Fibroblast of skin of scalp (primary cell): ENCODE measurements at places on chromosomes 12 and 14.

DNA sequence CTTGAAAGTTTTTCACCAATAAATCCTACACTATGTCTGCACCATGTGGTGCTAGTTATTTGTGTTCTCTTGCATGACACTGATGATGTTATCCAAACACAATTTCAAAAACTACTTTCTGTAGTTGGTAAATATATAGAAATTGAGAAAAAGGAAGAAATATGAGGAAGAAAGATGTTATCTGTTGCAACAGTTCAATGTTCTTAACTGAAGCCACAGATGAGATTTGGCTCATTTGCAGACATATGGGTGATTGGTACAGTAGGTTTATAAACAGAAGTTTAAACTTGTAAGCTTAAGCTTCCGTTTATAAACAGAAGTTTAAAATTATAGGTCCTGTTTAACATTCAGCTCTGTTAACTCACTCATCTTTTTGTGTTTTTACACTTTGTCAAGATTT lies at the start of gene CLEC12A:
CLEC12A (plus strand) TSS at position 229 of the 400 bp plus-strand sequence. CDS start 188 bp downstream, outside the sequence.
- no peak for DNase-seq

- no peak for DNase-seq
Observed at GRCh38 chr12:45381351-45381750, 165.5 kb downstream of the ANO6 start.

- DNase-seq = no peak
Observed at GRCh38 chr14:67916430-67916829, 96.9 kb downstream of the RAD51B start.

GRCh38 chr12:65640489-65640901 lies 183.8 kb upstream of the HMGA2 start:
- peak; percentile 90 for DNase-seq

DNA sequence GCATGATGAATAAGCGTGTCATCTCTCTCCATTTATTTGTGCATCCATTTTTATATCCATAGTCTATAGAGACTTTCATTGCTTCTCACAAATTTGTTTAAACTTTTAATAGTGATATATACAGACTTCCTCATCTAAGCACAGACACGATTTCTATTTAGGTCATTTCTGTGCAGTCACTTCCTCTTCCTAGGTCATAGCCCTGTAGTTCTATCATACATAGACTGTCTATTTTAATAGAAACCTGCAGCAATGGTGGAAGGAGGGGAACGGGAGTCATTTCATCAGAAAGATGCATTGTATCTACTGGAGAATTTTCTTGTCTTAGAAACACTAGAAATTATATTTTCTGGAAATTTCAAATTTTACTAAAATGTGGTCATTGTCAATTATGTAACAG lies 133.4 kb upstream of the FGD4 start:
- DNase-seq = no peak

DNA sequence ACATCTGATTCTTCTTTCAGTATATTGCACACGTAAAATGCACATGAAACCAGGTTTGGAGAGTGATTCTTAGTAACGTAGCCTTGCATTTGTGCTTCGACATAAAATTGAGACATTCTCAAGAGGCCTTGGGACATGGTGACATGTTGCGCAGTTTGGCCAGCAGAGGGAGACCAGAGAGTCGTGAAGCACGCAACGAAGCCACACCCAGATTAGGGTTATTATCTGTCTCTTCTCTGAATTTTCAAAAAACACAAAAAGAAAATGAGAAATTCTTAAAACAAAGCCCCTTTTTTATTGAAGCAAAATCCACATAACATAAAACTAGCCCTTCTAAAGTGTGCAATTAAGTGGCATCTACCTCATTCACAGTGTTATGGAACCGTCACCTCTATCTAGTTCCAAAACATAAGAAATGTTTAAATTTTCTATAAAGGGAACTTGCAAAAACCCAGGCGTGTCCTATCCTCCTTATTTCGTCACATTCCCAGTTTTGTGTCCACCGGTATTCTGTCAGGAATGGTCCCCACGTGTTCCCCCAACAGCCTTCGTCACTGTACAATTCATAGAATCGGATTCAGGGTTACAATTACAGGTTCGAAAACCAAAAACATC lies 108.8 kb upstream of the ATF7IP start:
- DNase-seq = peak; percentile 89

DNA sequence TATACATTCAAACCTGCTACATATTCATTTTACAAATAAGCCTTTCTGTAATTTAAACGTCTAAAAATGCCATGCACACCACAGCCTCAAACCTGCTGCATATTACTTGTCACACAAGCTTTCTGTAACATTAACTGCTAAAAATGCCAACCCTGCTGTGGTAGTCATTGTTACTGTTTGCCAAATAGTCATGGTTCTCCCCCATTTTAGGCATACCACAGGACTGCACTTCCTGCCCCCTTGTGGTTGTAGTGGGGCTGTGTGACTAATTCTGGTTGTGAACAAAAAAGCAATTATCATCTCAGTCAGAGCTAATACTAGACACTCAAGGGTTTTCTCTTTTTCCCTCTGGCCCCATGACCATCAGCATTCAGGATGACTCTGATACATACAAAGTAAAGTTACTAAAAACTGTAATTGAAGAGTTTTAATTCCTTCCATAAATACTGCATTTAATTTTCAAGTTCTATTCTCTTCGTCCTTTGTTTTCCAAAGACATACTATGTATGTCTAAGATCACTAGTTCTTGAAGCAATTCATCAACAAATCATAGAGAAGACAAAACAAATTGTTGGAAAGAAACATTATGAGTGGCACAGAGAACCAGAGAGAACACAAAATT lies 5.7 kb upstream of the SLC35F4 start:
- peak; percentile 74 for DNase-seq

- no peak for DNase-seq
Observed at GRCh38 chr14:54766276-54767138, 136.1 kb downstream of the GCH1 start.

DNA sequence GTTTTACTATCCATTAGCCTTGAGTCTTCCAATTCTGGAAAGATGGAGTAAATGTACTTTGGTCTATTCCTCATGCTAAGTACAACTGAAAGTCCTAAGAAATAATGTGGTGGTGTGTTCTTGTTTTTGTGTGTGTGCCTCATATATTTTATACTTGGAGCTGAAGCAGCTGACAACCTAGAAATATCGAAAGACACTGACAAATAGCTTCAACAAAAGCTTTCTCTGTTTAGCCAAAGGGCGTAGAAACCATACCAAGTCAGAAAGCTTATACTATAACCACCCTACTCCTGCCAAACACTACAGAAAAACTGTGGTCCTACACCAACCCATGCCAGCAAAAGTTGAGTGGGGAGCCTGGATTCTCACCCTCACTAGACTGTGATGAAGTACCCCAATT lies 188.4 kb downstream of the GPHN start:
- DNase-seq = no peak

DNA sequence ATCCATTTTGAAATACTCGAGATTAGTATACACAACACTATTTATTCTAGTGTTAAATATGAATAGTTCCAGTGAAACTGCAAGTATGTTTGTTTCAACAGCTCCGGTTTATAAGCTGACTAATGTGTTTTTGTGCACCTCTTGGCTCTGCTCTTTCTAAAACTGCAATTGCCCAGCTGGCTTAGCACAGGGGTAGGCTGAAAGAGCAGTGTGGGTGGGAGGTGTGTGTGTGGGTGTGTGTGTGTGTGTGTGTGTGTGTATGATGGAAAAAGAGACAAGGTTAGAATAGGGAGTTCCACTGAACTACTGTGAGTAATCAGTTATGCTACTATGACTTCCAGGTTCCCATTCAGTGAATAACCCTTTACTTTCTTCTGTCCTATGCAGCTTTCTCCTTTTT lies 37.8 kb upstream of the DDHD1 start:
- DNase-seq = no peak

- DNase-seq = no peak
Observed at GRCh38 chr14:21543521-21543960, 17.4 kb upstream of the SALL2 start.

GRCh38 chr14:24013654-24014514 lies 25.2 kb downstream of the DHRS4L2 start:
- DNase-seq = peak; percentile 60

DNA sequence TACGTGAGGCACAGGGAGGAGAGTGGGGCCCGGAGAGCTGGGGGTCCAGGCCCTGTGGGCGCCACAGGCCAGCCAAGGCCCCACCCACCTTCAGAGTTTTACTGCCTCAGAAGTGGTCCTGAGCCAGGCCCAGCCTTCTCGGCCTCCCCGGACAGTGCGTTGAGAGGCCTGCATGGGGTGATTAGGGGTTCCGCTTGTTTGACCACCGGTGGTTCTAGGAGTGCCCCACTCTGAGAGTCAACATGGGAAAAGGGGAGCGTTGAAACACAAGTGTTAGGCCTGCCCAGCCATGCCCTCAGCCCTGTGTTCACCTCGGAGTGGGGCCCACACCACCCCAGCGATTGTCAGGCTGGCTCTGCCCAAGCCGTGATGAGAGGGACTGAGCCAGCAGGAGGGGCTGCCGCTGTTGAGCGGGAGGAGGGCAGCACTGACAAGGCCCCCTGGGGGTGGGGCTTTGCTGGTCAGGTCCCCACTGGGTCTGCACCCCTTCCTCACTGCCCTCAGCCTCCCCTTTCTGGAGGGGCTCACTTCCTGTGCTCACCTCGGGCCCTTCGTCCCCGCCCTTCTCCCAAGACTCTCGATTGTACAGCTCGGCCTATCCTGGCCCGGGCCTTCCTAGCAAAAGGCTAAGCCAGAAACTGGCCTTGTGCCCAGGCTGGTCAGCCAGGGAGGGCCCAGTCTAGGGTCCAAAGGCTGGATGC lies 4.8 kb downstream of the CKB start:
- DNase-seq = no peak

DNA sequence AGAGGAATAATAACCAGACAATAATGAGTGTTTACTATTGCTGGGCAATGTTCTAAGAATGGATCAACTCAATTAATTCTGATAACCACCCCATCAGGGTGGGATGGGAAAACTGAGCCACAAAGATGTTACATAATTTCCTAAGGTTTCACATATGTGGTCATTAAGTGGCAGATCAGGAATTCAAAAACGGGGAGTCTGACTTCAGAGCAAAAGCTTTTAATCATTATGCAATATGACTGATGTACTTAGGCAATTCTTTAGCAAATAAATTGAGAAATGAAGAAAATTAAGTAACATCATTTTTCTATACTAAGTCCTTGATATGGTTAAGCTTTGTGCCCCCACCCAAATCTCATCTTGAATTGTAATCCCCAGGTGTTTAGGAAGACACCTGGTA lies 53.4 kb downstream of the PLCZ1 start:
- no peak for DNase-seq

DNA sequence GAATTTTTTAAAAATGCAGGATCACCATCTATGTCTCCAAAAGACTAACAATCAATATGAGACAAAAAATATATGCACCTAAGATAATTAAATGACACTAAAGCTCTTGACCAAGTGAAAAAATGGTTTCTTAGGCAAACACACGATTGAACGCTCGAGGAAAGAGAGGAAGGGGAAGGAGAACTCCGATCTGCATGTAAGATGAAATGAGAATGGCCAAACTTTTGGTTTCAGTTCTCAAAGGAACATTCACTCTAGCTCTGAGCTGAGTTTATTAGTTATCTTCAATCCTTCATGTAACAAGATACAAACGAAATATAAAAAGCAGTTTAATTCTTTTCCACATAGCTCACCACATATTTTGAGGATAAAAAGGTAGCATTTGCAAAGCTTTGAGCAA lies 2.8 kb downstream of the DYRK4 start:
- DNase-seq = no peak

DNA sequence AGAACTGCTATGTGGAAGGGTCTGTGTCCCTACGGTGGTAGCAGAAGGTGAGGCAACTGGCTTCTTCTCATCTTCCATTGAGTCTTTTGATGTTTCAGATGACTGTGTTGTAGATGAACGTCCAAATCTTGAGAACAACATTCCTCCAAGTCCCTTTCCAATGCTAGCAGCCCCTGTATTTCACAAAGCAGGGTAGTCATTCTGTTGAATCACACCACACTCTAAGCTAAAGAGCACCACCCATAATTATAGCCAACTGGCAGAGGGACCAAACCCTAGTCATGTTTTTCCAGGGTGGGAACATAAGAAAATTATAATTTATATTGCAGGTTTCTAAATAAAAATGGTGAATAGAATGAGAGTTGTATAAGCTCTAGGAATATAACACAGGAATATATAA lies 98.7 kb downstream of the DDHD1 start:
- DNase-seq = peak; percentile 57

- peak; percentile 91 for DNase-seq
Observed at GRCh38 chr12:124613151-124613585, 45.8 kb upstream of the NCOR2 start.

DNA sequence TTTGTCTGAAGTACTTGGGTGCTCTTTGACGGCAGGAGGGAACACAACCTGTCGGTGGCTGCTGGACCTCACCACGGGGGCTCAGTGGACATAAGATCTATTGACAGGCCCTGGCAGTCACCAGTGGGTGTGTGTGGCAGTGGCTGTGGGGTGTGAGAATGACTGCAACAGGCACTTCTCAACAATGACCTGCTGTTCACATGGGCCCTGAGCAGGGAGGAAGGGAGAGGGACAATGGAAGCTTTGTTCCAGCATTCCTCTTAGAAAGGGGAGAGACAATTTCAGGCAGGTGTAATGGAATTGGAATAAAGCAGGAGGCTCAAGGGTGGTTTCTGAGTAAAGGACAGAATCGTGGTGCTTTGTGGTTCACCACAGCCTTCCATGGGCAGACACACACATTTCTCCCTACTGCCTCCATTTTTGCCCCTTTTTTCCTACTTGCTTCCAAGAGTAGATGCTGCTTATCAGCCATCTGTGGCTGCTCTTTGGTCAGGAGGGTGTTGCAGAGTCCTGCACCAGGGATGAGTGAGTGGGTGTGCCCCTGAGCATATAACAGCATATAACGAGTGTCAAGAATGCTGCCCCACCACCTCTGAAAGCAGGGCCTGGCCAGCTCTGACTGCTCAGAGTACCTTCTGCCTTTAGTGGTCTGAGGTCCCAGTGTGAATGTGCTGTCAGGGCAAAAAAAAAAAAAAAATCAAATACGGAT lies 267.7 kb downstream of the RASSF9 start:
- DNase-seq = no peak

- no peak for DNase-seq
Observed at GRCh38 chr14:106619606-106620005, 1093.2 kb downstream of the TMEM121 start.

GRCh38 chr12:15688202-15688736 lies 100.9 kb downstream of the EPS8 start:
- DNase-seq = peak; percentile 48

DNA sequence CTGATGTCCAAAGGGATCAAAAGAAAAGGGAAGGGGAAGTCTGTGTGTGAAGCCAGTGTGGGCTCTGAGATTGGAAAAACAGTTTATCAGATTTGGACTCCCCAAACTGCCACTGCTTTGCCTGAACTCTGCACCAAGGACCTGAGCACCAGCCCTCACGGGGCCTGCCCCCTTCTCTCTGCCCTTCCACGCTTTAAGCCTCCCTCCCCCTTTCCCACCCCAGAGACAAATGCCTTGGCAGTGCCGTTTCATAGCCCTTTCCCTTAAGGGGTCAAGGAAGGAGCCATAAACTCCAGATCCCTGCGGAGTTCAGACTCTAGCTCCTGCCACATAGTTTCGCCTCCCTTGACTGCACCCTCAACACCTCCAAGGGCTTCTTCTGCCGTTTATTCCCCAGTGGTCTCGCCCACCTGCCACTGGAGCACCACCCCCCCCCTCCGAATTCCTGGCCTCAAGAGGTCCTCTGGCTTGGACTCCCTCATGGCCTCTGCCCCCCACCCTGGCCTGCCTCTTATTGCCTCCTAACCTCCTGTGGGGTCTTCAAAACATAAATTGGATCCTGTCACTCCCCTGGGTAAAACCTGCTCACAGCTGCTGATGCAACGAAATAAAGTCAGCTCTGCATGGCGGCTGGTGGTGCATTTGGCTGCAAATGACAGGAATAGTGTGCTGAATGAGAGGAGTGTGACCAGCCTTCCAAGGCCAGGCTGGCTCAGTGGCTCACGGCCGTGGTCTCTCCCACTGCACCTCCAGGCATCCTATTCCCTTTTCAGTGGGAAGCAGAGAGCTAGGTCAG lies 18.8 kb downstream of the SLC25A29 start:
- DNase-seq = no peak
